ENCODE measurements at places on chromosomes 1 and 21. TPM values are rescaled to one million over a fixed set of nuclear protein-coding genes. Genes with fewer than 3 reads are reported as not detected.
A peak's percentile ranks its signal among the peaks of the same experiment; 100 is the strongest.

NFIA gene
- 6.1 TPM for total RNA-seq

SMCP gene
- not detected for total RNA-seq

CYP4A11 gene
- not detected for total RNA-seq

BPNT1 gene
- 24.8 TPM for total RNA-seq

DNA sequence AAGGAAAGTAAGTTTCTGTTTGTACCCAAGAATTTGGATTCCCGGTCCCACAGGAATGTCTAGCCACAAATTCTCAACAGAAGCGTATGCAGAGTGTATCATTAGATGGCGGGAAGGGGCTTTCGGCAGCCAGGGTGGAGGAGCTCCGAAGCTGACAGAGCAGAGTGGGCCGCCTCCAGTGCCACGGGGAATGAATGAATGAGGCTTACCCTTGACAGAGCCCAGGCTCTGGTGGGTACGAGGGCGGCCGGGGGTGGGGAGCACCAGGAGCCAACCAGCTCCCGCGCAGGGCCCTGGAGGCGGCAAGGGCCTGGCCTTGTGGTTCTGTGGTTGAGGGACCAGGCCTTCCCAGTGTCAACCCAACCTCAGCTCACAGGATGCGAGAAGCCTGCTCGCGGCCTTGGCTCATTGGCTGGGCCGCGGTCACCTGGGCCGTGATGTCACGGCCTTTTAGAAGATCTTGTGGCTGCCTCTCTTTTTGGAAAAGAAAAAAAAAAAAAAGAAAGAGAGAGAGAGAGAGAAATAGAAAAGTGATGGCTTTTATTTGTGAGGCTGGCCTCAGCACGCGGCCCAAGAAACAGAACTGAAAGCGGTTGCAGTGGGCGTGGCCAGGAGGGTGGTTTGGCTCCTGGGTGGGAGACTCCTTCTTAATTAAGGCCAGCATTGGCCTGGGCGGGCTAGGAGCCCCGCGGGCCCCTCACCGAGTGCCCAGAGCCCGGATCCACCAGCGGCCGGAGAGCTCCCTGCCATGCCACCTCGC, 34.9 kb upstream of the RUNX3 start:
- H3K4me1 ChIP-seq = peaks cover 54% of the 10 kb centered on the region
- no peaks in the 10 kb centered on the region for H3K36me3 ChIP-seq
- DNase-seq = peak; percentile 98
- peak overlapping the region; percentile 53 for H3K4me3 ChIP-seq
- no peaks in the 10 kb centered on the region for H3K27me3 ChIP-seq

- H3K27ac ChIP-seq = no peak overlapping the region
- H3K4me3 ChIP-seq = no peak overlapping the region
- no peaks in the 10 kb centered on the region for H3K27me3 ChIP-seq
- DNase-seq = no peak
Observed at GRCh38 chr1:218850367-218850766, 323.3 kb upstream of the LYPLAL1 start.

DNA sequence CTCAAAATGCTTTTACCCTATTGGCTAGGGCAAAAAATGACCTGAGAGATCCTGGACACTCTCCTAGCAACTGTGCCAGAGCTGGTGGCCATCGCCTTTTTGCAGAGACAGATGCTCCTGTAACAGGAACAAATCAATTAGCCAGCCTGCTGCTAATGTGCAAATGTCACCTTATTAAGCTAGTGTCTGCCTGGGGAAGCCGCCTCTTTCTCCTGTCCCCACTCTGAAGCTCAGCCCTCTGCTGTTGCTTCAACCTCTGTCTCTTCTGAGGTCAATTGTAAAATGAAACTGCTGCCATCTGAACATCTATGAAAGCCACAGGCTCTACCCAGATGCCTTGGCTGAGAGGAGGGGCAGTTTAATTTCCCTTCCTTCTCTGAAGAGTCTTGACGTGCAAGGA, 85.5 kb upstream of the CACNA1E start:
- no peaks in the 10 kb centered on the region for H3K36me3 ChIP-seq
- H3K4me1 ChIP-seq = peaks cover 76% of the 10 kb centered on the region
- no peaks in the 10 kb centered on the region for H3K27me3 ChIP-seq
- DNase-seq = no peak
- no peak overlapping the region for H3K27ac ChIP-seq

DNA sequence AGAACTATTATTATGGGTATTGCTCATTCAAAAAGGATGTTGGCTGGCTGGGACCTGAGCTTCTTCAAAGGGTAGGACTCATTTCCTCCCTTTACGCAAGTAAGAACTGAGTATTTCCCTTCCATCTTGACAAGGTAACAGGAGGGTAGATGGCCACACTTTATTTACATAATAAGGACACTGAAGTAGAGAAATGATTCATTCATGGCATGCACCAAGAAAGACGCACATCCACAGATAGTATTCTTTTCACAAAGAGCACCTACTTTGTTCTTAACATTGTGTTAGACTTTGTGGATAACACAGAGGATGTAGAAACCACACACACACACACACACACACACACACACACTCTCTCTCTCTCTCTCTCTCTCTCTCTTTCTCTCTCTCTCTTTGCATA, 82.9 kb downstream of the FAM78B start:
- H3K36me3 ChIP-seq = no peaks in the 10 kb centered on the region
- no peak overlapping the region for H3K4me3 ChIP-seq
- no peak for DNase-seq
- H3K4me1 ChIP-seq = no peaks in the 10 kb centered on the region

DNA sequence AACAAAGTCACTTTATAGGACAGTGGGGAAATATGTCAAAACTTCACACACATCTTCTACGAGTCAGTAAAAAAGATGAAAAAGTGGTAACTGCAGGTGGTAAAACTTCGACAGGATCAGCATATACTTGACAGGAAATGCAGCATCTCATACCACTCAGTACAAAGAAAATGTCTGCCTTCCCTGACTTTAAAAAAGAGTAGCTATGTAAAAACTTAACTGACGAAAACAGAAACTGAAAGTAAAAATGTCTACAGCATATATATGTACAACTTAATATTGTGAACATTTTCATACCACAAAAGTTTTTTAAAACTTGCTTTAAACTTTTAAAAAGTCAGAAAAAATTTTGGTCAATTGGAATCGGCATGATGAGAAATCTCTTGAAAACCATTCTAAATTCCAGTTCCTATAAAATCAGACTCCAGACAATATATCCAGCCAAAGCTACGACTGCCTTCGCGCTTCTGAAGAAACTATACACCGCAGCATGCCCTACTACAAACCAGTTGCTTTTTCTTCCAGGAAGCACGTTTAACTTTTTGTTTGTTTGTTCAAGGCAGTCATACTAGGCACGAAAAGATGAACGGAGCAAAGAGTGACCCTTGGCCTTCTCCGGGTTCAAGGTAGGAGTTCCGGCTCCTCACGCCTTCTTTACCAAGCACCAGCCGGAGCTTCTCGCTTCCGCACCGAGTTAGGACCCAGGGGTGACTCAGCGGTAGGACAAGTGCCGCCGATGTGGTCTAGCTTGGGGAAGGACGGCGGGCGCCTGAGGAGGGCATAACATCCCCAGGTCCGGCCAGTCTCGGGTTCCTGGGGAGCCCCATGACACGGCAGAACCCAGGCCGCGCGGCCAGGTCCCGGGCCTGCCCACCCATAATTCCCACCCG, 612 bp downstream of the PSMA5 start:
- no peaks in the 10 kb centered on the region for H3K27me3 ChIP-seq
- peak overlapping the region; percentile 94 for H3K27ac ChIP-seq
- H3K36me3 ChIP-seq = peaks cover 9% of the 10 kb centered on the region
- peaks cover 45% of the 10 kb centered on the region for H3K4me1 ChIP-seq
- DNase-seq = peak; percentile 67
